Fibroblast of gingiva (primary cell): ENCODE measurements at places on chromosomes 11 and 22.

DNA sequence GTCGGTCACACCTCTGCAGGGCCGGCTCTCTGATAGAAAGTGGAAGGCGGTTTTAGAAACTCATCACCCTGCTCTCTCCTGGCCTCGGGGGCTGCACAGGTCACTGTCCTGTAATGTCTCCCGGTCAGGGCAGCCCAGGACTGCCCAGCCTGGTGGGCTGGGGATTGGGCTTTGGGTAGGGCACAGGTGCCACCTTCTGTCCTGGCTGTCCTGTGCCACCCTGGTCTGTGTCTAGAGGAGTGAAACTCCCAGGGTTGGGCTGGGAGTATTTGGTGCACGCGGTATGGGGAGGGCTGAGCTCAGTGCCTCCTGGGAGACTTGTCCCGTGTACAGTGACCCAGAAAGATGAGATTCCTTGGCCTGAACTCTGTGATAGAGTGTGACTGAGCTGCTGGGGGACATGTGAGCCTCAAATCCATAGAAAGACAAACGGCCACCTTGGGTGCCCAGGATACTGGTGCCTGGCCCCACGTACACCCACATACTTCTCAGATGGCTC lies 17.8 kb downstream of the SART1 start:
- no peak for DNase-seq

GRCh38 chr11:12777208-12777874 lies 103.1 kb downstream of the TEAD1 start:
- DNase-seq = peak; percentile 94

- DNase-seq = no peak
These were observed 10.9 kb downstream of the RELA start for GRCh38 chr11:65651589-65652510.

DNA sequence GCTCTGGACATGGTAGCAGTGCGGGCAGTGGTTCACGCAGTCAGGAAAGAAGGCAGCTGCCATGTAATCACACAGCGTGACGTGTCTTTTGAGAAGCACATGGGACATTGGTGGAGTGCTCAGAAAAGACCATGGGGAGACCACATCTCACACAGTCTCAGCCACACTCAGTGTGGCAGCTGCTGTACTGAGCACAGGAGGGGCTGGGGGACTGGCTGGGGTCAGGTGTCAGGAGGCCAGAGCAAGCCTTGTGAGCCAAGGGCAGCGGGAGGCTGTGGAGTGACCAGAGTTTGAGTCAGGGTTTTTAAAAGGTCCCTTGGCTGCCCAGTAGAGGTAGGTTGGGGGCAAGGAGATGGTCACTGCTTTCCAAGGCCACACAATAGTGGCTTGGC lies 18.5 kb downstream of the CLDN5 start:
- no peak for DNase-seq

DNA sequence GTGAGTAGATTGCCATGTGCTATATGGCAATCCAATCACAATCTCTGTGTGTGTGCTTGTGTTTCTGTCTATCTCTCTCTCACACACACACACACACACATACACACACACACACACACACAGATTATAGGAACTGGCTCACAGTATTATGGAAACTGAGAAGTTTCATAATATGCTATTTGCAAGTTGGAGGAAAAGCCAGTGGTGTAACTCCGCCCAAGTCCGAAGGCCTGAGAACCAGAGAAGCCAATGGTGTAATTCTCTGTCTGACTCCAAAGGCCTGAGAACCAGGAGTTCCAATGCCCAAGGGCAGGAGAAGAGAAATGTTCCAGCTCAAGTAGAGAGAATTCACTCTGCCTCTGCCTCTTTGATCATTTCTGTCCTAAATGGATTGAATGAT lies 37.2 kb downstream of the GLYATL2 start:
- DNase-seq = no peak

GRCh38 chr22:50208430-50208938 lies 7.7 kb downstream of the SELENOO start:
- no peak for DNase-seq

DNA sequence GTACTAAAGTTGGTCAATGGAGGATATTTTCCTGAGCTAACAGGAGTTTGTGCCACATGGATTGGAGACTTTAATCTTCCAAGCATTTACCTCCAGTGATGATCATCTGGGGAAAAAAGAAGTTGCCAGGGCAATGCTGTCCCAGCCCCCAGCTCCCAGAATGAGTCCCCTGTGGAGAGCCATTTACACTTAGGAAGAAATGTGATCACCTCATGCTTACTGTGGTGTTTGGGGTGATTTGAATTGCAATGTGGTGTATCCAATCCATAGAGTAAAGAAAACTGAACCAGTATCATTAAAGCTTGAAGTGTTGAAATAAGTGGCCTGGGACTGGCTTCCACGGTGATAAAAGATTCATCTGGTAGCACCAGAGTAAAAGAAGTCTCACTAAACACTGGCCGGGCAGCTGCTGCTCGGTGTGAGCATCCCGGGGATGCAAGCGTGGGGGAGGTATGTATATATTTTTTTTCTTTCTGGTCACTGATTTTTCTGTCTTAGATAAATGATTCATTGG lies 117.2 kb upstream of the NTM start:
- DNase-seq = no peak

DNA sequence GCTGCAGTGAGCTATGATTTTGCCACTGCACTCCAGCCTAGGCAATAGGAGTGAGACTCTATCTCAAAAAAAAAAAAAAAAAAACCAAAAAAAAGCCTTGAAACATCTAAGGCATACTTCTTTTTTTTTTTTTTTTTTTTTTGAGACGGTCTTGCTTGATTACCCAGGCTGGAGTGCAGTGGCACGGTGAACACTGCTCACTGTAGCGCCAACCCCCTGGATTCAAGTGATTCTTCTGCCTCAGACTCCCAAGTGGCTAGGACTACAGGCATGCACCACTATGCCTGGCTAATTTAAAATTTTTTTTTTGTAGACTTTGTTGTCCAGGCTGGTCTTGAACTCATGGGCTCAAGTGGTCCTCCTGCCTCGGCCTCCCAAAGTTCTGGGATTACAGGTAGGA lies 19.5 kb downstream of the ARFGAP3 start:
- DNase-seq = no peak

DNA sequence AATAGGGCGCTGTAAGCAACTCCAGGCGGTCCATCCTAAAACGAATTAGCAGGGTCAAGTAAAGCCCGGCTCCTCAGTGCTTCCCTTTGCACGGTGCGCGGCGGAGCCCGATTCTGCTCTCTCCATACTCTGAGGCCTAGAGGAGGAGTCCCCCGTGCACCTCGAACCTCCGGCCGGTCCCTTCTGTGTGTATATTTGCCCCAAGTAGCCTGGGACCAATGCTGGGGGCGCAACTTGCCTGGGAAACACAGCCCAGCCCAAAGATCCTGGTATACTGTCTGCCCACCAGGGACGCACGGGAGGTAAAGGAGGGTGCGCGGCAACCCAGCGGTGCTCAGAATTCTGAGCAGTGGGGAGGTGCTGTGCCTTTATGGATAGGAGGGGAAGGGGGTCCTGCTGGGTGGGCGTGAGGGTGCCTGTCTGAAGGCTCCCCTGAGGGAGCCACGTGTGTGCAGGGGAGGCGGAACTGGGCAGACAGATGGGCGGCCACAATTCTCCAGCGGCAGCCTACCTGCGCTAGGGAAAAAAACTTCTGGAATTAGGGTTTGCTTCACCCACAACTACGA lies 4.8 kb upstream of the TBX1 start:
- DNase-seq = no peak

- DNase-seq = peak; percentile 50
These were observed 791.5 kb downstream of the METTL15 start for GRCh38 chr11:28899706-28900105.
